Memory B cell (primary cell): ENCODE measurements at places on chromosomes 5 and 9.

- DNase-seq = no peak
These were observed 183.3 kb downstream of the MED10 start for GRCh38 chr5:6194906-6195612.

DNA sequence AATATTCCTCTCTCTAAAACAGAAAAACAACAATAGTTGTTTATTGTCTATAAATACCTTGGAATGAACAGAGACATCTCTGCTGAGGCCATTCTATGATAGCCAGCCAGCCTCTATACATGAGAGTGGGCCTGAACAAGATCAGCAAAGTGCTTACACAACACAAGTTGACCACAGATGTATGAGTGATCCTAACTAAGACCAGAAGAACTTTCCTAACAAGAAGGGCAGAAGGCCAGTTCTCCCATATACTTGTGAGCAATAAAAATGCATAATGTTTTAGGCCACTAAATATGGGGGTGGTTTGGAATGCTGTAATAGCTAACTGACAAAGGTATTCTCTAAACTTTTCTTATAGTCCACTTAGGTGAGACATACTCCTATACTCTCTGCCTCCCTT is 345.7 kb downstream of the SPATA31D1 start:
- no peak for DNase-seq

DNA sequence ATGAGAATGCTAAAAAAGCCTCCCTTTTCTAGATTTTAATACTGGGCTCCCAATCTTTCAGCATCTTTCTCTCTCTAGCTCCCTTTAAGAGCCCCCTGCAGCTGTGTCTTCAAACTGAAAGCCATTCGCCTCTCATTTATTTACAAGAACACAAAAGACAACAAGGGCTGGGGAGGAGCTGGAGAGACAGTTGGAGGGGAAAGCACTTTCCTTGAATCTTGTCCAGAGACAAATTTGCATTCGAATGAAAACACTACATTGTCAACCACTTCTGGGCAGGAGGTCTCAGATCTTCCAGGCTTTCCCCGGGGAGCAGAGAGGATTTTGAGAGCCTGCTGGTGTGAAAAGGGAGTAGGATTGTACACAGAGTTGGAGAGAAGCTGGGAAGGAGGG is 518.3 kb downstream of the CTNND2 start:
- DNase-seq = no peak

DNA sequence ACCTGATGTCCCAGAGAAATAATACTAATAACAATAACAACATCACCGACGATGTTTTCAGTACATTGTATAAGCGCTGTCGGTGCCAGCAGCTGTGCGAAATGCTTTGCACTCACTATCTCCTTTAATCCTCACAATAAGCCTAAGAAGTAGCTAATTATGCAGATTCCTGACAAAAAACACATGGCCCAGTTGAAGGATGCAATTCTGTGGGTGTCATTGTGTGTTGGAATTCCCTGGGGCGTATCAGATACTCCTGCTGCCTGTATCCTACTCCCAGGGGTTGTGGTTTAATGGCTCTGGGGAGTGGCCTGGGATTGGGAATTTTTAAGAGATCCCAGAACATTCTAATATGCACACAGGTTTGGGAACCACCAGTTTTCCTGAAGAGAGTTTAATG is 154.0 kb downstream of the RGS3 start:
- DNase-seq = no peak

DNA sequence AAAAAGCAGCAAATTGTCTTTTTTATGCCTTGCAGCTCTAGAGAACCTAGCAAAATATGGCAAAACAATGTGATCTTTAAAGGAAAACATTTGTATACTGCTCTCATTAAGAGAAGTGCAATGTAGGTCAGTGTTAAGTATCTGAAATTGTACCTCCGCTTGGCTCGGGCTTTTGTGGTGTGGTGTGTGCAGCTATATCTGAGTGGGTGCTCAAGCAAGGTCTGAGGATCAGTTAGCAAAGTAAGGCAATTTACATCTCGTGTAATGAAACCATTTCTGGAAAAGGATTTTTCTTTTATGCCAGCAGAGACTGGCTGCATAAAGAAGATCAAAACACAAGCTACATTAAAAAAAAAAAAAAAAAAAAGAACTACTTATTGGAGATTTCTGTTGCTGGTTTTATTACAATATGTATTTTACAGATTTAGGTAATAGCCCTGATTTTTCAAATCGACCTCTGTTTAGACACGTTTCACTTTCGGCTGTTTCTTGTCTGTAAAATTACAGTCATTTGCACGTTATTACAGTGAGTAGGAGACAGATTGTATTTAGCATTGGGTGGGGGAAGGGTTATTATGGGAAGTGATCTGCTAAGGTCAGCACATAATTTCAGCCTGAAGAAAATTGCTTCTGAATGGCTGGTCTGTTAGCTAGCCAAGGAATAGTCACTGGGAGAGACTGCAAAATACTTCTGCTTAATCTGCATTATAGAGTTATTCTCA is 7.9 kb upstream of the ZNF608 start:
- DNase-seq = no peak

- no peak for DNase-seq
These were observed 600.2 kb upstream of the TLE4 start for GRCh38 chr9:78971540-78971939.

DNA sequence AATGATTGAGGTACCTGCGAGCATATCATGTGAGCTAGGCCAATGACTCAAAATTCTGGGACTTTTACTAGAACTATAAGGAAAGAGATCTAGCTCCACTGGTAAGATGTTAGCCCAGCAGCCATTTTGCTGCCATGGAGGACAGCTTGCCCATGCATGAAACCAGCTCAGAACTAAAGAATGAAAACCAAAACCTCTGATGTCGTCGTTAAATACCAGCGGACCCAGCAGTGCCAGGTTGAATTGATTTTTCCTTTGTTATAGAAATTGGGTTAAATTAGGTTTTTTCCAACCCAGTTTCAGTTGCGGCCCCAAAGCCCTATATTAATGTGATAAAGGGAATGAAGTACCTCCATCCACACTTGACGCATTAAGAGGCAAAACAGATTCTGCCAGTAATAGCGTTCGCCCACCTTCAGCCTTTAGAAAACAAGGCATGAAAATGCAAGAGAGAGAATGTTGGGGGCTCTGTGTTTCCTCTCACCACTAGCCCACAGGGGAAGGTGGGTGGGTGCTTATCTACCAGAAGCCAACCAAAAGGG is 5.5 kb upstream of the ITK start:
- no peak for DNase-seq

- no peak for DNase-seq
These were observed 117.0 kb downstream of the PCSK1 start for GRCh38 chr5:96316017-96316416.

GRCh38 chr5:30447431-30447830 is 746.1 kb upstream of the CDH6 start:
- DNase-seq = no peak
